ENCODE measurements at places on chromosomes 6 and 20.

DNA sequence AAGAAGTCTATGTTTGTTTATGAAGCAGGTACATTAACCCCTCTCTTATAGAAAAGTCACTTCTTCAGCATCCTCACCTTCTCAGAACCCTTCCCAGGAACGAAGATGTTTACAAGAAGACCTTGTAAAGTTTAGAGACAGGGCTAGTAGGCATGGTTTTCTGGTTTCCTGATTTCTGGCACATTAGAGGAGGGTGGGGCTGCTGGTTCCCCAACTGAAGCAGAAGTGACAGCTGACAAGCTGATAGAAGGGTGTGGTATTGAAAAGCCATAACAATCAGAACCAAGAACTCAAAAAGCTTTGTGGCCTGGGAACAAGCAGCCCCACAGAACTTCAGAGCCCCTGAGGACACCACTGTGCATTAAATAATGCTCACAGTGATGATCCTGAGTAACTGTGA is 91.2 kb downstream of the RTN4IP1 start:
- H3K27me3 ChIP-seq: no peaks in the 10 kb centered on the region
- DNase-seq: no peak
- H3K4me1 ChIP-seq: peaks cover 40% of the 10 kb centered on the region
- H3K4me3 ChIP-seq: no peak overlapping the region

DNA sequence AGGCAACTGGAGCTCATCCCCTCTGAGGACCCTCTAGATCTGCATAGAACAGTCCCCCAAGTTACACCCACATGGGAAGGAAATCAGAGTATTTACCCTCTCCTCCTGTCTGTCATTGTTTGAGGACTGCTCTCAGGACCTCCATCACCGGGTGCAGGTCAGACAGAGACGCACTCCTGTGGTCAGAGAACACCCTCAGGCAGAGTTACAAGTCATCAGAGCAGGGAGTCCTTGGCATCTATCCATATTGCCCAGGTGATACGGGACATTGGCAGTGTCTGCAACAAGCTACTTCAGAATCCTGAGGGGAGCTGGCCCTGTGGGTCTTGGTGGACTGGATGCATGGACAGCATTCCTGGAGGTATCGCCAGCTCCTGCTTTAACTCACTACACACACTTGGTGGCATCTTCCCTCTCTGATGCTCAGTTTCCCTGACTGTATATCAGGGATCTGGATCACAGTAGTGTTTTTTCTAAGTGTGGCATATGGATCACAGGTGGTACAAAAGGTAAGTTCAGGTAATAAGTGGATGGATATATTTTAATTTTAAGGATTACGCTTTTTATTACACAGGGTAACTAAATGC is 15.1 kb upstream of the ISM1 start:
- no peak overlapping the region for H3K4me3 ChIP-seq
- H3K27ac ChIP-seq: no peak overlapping the region
- H3K4me1 ChIP-seq: no peaks in the 10 kb centered on the region
- DNase-seq: no peak
- H3K27me3 ChIP-seq: peaks cover 1% of the 10 kb centered on the region

DNA sequence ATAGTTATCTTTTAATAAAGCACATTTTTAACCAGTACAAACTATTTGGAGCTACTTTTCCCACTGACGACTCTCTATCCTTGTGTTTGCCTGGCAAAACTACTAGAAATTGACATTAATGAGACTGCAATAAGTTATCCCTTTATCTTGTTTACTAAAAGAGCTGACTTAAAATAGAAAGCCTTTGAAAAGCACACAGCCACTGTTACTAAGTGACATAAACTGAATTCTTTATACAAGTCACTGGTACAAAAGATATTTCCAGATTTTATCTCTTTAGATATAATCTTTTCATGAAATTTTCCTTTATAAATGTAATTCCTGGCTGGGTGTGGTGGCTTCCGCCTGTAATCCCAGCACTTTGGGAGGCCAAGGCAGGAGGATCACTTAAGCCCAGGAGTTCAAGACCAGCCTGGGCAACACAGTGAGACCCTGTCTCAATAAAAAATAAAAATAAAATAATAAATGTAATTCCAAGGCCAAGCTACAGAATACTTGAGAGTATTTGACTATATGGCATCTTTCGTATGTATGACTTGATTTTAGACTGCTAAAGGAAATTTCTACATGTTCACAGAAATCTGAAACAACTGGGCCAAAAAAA is 9.5 kb downstream of the MBOAT1 start:
- DNase-seq: no peak
- H3K27ac ChIP-seq: peak overlapping the region; percentile 80
- H3K4me1 ChIP-seq: peaks cover 59% of the 10 kb centered on the region
- H3K4me3 ChIP-seq: no peak overlapping the region
- no peaks in the 10 kb centered on the region for H3K27me3 ChIP-seq

GRCh38 chr6:75778757-75779156 is 29.7 kb downstream of the MYO6 start:
- H3K4me1 ChIP-seq: no peaks in the 10 kb centered on the region
- no peaks in the 10 kb centered on the region for H3K27me3 ChIP-seq
- H3K27ac ChIP-seq: no peak overlapping the region
- no peak for DNase-seq
- H3K36me3 ChIP-seq: no peaks in the 10 kb centered on the region

All from activated CD4-positive, alpha-beta T cell treated with anti-CD3 and anti-CD28 coated beads, Interleukin-2, amount 10 ng/mL, durations not matched to agents 24 days and 14 days (primary cell).